Thyroid gland (tissue), 4 donors: ENCODE measurements at places on chromosomes 16 and 17. TPM values are rescaled to one million over a fixed set of nuclear protein-coding genes. Genes with fewer than 3 reads are reported as not detected.

DNA sequence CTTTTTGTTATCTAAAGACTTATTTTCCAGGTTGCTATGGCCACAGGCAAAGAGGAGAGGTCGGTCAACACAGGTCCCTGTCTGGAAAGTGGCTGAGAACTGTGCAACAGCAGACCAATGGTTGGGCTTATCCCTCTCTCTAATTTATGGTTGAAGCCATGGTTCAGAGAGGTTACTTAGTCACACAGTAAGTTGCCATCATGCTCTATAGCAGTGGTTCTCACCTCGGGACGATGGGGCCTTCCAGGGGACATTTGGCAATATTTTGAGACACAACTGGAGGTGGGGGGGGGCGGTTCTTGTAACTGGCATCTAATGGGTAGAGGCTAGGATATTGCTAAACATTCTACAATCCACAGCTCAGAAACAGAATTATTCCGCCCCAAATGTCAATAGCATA lies 842 bp upstream of the LDAF1 start:
- no peak for DNase-seq

GRCh38 chr17:40177275-40177874 lies at the start of gene RAPGEFL1:
TSS of gene RAPGEFL1 (plus strand) at chr17:40177470. CDS start at chr17:40177862, 392 bp downstream.
- DNase-seq, result peak; percentile 80

GRCh38 chr16:87358250-87358649 lies 25.3 kb downstream of the FBXO31 start:
- no peak for DNase-seq

The AIPL1 gene
- not detected for total RNA-seq

The C16orf96 gene
- 0.88 TPM for total RNA-seq
